ENCODE measurements at places on chromosomes 5 and 9. TPM values are rescaled to one million over a fixed set of nuclear protein-coding genes. Genes with fewer than 3 reads are reported as not detected.

DNA sequence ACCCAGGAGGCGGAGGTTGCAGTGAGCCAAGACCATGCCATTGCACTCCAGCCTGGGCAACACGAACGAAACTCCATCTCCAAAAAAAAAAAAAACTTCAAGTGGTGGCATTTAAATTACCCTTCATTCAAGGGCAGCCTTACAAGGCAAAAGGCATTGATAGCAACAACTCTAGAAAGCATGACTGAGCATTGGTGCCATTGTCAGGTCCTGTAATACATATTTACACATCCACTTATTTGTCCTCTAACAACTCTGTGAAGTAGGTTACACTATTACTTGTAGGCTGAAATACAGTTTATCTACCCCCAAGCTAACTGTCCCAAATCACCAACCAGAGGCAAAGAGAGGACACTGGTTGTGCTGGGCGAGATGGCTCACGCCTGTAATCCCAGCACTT lies 52.7 kb upstream of the LARP1 start:
- DNase-seq, result no peak

Gene PRR16
- total RNA-seq, result 16.5 TPM

DNA sequence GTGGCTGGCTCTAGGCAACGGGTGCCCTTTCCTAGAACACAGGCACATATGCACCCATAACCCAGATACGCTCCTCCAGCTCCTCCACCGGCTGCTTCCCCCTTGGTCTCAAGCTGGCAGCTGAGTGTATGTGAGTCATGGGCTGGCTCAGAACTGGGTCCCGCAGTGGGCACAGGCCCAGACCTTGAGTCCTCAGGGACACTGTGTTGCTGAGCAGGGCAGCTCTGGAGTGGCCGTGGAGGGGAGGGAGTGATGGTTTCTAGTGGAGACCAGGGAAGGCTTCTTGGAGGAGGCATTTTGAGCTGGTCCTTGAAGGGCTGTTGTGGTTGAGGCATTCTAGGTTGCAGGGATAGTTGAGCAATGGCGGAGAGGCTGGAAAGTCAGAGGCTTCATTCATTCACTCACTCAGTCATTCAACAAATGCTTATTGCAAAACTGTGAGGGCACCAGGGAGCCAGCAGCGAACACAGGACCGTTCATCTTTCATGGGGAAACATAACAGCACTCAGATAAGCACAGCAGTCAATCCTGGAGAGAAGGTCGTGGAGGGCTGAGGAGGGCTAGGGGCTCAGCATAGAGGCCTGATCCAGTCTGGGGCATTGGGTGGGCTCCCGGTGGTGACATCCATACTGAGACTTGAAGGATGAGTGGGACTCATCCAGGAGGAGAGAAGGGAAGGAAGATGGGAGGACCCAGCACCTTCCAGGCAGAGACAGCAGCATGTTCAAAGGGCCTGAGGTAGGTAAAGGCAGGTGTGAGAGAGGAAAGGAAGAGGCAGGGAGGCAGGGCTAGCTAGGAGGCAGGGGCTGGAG lies 2.4 kb downstream of the BBLN start:
- DNase-seq, result peak; percentile 87

GRCh38 chr9:76883341-76883855 lies 22.5 kb downstream of the PRUNE2 start:
- DNase-seq, result no peak

Gene SYK
- total RNA-seq, result not detected

Gene LRRC14B
- not detected for total RNA-seq

- no peak for DNase-seq
Observed at GRCh38 chr9:91033270-91033669, 231.7 kb downstream of the SYK start.

DNA sequence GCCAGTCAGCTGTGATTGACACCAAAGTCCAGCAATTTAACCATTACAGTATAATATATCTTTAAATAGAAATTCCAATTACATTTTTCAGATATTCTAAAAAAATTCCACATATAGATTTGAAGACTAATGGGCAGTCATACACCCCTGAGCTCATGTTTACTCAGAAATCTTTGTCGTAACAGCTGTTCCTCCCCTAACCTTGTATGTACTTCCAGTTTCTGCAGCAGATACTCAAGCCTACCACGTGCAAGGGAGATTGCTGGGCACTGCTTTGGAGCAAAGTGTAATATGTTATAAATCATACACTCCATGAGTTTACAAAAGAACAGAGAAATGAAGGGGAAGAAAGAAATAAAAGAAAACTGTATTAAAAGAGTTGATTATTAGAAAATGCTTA lies 241.2 kb downstream of the TRIM32 start:
- DNase-seq, result no peak

DNA sequence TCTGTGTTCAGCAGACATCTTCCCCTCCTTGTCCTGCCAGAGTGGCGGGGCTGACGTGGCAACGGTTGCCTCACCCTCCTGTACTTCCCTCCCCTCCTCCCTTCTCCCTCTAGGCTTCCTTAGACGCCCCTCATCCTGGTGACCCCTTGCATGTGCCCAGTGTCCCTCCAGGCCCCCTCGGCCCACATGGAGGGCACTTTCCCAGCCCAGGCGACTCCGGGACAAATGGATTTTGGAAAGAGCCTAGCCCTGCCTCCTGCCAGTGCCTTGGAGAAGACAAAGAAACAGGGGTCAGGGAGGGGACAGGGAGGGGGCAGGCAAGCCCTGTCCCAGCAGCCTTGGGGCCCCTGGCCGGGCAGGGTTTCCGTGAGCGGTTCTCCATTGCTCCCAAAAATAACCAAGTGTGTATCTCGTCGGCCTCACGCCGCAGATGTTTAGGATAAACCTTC lies 38.3 kb upstream of the NEURL1B start:
- DNase-seq, result no peak

- no peak for DNase-seq
Observed at GRCh38 chr5:32355686-32356085, 42.9 kb upstream of the MTMR12 start.

Gene CSNK1A1
- 247 TPM for total RNA-seq

GRCh38 chr5:124289641-124290311 lies 456.7 kb downstream of the ZNF608 start:
- no peak for DNase-seq
